ENCODE measurements at places on chromosomes 1 and 21.

DNA sequence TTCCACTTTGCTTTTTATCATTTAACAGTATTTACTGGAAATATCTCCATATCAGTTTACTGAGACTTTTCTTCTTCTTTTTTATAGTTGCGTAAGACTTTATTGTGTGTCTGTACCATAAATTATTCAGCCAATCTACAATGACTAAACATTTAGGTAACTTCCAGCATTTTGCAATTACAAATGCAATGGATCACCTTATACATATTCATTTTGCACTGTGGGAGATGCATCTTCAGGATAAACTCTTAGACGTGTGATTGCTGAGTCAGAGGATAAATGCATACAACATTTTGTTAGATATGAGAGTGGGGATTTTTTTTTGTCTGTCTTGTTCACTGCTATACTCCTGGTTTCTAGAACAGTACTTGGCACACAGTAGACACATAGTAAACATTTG lies 95.7 kb upstream of the GCLM start:
- DNase-seq, result no peak

- no peak for DNase-seq
Measured at GRCh38 chr21:30083225-30083945, 83.2 kb downstream of the CLDN17 start.

GRCh38 chr1:66712839-66713238 lies 39.4 kb upstream of the DYNLT5 start:
- DNase-seq, result no peak

GRCh38 chr1:23459338-23459757 lies 24.6 kb downstream of the ASAP3 start:
- DNase-seq, result no peak

DNA sequence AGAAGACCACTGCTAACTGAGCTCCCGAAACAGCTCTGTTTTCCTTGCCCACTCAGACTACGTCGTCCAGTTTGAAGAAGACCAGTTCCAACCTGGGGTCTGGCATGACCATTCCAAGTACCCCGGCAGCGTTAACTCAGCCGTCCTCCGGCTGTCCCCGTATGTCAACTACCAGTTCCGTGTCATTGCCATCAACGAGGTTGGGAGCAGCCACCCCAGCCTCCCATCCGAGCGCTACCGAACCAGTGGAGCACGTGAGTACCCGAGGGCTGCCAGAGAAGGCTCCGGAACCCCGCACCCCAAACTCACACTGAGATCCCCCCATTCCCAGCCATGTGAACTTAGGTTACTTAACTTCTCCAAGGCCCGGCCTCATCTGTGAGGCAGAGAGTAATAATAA lies 63.7 kb upstream of the CNTN2 start:
- no peak for DNase-seq

DNA sequence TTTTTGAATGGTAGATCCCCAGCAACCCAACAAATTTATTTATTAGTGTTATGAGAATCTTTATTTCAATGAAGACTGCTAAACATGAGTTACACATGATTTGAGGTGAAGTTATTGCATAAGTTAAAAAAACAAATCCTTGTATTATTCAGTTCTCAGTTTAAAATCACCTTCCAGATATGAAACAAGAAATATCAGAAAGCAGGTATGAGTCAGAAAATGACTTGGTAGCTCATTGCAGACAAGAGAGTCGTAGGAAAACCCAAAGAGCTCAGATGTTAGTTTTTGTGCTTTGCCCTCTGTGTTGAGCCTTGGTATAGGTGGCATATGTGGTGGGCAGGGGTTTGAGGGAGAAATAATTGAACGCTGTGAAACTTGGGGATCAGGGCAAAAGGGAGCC lies 339.4 kb downstream of the BRINP3 start:
- DNase-seq, result no peak

DNA sequence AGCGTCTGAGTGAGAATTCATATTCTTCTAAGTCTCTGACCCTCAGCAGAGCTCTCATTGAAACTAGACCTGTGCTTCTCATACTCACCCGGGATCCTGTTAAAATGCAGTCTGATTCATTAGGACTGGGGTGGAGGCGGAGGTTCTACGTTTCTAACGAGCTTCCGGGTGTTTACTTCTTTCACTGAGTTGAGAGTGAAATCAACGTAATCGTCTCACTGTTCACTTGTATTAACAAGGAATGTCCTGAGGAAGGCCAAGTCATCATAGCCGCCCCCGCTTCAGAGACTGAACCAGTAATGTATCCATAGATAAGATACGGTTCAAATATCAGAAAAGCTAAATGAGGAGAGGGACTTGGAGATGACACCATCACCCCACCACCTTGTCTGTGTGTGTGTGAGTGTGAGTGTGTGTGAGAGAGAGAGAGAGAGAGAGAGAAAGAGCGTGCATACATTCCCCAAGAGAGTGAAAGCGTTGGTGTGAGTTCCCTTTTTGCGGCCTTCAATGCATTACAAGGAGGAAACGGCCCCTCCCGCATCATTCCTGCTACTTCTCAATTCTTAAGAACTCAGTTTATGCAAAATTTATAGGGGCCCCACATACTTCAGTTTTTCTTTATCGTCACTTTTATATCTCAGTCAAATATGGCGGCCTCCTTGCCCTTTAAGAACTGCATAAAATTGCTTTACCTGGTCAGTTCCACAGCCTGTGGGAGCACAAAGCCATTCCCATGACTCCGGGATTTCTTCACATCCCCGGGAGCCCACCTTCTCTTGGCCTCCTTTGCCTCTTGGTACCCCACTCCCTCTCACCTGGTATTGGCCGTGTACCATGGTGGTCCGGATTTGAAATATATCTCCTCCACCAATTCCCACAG lies 19.8 kb downstream of the KMO start:
- no peak for DNase-seq

DNA sequence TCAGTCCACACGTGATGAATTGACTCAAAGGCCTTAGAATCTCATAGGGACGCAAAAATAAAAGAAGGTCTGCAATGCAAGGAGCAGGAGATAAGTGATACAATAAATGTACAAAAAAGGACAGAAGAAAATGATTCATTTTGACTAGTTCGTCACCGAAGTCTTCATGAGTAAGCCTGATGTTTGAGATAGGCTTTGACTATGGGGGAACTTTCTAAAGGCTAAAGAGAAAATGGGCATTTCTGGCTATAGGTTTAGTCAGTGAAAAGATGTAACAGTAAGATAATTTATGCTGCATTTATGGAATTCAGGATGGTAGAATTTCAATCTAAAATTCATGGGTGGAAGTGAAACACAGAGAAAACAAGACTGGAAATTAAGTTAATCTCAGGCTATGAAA lies 163.0 kb downstream of the ADGRL4 start:
- no peak for DNase-seq

GRCh38 chr1:115656461-115657077 lies 14.8 kb downstream of the VANGL1 start:
- no peak for DNase-seq

GRCh38 chr1:21524686-21525339 lies 15.6 kb downstream of the ALPL start:
- DNase-seq, result no peak

DNA sequence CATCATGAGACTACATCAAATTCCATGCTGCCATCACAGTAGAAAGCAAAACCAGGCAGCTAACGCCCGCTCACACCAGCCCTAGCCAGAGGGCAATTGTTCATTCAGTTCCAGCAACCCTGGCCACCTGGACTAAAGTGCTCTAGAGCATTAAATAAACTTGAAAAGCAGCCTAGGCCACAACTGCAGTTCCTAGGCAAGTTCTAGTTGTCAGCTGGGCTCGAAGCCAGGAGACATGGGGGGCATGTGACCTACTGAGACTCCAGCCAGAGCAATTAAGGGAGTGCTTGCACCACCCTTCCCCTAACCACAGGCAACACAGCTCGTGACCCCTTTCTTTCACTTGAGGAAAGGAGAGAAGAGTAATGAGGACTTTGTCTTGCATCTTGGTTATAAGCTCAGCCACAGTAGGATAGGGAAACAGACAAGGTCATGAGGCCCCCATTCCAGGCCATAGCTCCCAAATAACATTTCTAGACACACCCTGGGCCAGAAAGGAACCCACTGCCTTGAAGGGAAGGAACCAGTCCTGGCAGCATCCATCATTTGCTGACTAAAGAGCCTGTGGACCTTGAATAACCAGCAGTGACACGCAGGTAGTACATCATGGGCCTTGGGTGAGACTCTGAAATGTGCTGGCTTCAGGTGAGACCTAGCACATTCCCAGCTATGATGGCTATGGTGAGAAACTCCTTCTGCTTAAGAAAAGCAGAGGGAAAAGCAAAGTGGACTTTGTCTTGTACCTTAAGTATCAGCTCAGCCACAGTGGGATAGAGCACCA lies 77.0 kb downstream of the ZZZ3 start:
- DNase-seq, result no peak

Data from activated gamma-delta T cell (primary cell).